ENCODE measurements at places on chromosomes 7 and 10.

GRCh38 chr10:132209130-132209529 is 22.4 kb downstream of the DPYSL4 start:
- DNase-seq: no peak

DNA sequence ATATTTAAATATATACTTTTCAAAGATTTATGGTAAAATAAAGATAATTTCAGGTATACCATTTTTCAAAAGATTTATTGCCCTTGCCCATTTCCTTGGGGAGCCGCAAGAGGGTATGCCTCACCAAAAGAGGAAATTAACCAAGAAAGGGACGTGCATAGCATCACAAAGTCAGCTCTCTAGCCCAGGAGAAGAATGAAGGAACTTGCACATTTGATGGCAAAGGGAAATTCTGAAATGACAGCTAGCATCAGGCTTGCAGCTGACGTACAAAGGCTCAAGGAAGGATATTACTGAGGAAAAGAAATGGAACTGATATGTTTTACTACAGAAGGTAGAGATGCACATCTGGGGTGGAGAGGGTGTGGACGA is 93.6 kb upstream of the RSU1 start:
- no peak for DNase-seq

- DNase-seq: no peak
Measured at GRCh38 chr10:93219347-93219746, 145.7 kb downstream of the CYP26A1 start.

GRCh38 chr7:126715076-126715475 is 537.7 kb downstream of the GRM8 start:
- no peak for DNase-seq

DNA sequence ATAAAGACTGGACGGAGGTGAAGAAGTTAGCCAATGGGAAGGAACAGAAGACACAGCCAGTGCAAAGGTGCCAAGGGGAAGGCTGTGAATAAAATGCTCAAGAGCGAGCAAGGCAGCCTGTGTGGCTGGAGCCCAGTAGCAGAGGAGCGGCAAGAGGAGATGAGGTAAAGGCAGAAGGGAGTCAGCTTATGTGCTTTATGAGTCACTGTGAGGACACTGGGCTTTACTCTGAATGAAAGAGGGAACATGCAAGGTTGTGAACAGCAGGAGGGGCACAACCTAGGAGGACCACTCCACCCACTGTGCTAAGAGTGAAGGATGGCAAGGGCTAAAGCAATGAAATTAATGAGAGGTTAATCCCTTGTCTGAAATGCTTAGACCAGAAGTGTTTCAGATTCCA is 129.0 kb upstream of the ODAD2 start:
- DNase-seq: no peak

GRCh38 chr7:26151096-26151495 is 902 bp upstream of the NFE2L3 start:
- no peak for DNase-seq

- no peak for DNase-seq
Measured at GRCh38 chr7:88223265-88223664, 3.4 kb upstream of the SRI start.

- no peak for DNase-seq
Measured at GRCh38 chr7:26865094-26865388, 651 bp upstream of the SKAP2 start.

DNA sequence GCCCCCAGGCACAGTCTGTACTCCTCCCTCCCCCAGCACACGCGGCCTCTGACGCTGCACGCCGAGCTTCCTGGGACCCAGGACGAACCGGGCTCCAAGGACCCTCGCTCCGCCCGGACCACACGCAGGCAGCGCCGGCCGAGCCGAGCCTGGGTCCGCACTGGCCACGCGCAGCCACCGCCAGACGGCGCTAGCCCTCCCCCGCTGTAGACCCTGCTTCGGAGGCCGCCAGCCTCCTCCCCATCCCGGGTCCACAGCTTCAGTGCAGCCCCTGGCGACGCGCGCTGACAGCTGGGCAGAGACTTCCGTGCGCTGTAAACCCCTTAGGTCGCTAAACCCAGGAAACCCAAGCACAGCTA is 936 bp upstream of the TCERG1L start:
- peak; percentile 7 for DNase-seq

- DNase-seq: no peak
Measured at GRCh38 chr10:130904676-130905075, 406.8 kb downstream of the TCERG1L start.

- no peak for DNase-seq
Measured at GRCh38 chr7:139370301-139370942, 10.7 kb downstream of the LUC7L2 start.

DNA sequence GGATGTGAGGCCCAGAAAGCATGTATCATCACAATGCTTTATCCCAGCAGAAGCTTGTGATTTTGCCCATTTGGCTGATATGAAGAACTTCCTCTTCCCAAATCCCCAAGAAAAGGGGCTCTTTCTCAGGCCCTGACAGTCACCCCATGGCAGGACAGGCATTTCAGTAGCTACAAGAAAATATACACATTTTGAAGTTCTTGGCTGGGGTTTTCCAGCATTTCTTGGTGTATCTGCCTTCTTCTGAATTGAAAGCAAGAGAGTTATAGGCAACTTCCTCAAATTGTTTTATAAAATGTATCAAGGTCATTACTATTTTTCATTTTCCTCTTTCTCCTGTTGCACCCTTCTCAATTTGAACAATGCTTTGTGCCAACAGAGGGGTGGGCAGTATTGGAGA is 63.3 kb upstream of the PDLIM1 start:
- no peak for DNase-seq

GRCh38 chr10:77179015-77179695 is 458.5 kb downstream of the KCNMA1 start:
- peak; percentile 93 for DNase-seq

DNA sequence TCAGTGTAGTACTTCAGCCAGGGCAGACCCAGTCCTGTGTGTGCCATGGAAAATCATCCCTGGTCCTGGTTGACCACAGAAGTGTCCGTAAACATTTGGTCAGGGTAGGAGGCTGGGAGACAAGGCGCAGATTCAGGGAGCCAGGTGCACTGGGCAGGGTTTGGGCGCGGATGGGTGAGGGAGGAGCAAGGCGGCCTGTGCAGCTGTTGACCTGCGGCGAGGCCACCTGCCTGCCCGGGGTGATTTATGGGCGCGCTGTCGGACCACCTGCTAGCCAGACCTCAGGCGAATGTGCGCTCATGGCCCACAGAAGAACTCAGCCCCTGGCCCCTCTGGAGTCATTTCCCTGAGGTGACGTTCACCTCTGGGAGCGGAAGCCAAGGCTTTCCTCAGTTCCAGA is 6.6 kb downstream of the SFRP5 start:
- DNase-seq: no peak

- DNase-seq: peak; percentile 54
Measured at GRCh38 chr7:99000196-99000903, 122.0 kb downstream of the TRRAP start.

DNA sequence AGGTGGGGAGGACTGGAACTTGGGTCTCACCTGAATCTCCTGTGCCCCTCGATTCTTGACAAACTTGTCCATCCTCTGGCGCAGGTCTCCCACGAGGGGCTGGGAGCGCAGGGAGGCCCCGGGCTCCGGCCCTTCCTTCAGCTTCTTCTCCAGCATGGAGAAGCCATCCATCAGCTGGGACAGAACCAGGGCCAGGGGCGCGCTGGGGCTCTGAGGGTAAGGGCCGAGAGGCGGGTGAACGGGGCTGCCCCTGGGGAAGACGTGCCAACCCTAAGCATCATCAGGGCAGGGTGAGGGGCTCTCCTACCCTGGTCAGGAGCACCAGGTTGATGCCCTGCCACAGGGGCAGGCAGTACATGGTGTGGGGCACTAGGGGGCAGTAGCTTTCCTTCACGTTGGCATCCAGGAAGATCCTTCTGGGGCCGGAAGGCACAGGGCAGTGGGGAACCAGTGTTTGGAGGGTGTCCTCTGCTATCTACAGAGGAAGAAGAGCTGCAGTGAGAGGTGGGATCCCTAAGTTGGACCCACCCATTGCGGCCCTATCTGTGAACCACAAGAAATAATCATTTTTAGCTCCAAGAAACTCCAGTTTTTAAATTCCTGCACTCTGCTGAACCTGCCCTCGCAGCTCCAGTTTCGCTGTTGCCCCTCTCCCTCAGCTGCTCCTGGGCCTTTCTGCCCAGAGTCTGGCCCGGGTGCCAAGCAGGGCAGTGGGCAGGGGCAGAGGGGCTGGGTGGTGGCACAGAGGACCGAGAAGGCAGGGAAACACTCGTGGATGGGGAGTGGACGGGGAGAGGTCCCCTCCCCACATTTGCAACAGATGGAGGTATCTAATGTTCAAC is 10.8 kb upstream of the PYROXD2 start:
- peak; percentile 60 for DNase-seq

GRCh38 chr10:22737587-22737986 is 23.2 kb upstream of the PIP4K2A start:
- DNase-seq: peak; percentile 90

DNA sequence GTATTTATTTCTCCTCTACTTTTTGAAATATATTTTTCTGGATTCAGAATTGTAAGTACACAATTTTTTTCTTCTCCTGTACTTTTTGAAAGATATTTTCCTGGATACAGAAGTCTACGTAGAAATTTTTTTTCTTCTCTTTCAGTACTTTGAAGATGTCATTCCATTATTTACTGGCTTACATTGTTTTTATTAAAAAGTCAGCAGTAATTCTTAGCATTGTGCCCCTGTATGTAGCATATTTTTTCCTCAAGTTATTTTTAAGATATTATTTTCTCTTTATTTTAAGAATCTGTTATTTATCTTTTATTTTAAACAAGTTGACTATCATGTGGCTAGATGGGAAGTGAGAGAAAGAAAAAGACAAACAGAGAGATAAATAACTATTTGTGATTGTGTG is 119.0 kb upstream of the NPSR1 start:
- DNase-seq: no peak

DNA sequence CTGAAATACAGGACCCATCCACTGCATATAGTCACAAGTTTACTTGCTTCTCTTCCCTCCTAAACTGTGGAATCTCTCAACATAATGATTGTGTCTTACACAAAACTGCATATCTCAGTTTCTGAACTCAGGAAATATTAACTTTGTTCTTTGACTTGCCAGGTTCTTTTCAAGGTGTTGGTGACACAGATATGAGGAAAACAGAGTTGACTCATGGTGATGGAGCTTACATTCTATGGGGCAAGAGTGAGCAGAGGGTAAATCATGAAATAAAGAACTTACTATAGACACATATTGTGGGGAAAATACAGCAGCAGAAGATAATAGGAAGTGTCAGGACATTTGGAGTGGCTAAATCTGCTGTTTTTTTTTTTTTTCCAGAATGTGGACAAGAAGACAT is 72.5 kb upstream of the IGFBP3 start:
- DNase-seq: peak; percentile 37

- DNase-seq: no peak
Measured at GRCh38 chr7:55558962-55559920, 13.1 kb downstream of the VOPP1 start.

DNA sequence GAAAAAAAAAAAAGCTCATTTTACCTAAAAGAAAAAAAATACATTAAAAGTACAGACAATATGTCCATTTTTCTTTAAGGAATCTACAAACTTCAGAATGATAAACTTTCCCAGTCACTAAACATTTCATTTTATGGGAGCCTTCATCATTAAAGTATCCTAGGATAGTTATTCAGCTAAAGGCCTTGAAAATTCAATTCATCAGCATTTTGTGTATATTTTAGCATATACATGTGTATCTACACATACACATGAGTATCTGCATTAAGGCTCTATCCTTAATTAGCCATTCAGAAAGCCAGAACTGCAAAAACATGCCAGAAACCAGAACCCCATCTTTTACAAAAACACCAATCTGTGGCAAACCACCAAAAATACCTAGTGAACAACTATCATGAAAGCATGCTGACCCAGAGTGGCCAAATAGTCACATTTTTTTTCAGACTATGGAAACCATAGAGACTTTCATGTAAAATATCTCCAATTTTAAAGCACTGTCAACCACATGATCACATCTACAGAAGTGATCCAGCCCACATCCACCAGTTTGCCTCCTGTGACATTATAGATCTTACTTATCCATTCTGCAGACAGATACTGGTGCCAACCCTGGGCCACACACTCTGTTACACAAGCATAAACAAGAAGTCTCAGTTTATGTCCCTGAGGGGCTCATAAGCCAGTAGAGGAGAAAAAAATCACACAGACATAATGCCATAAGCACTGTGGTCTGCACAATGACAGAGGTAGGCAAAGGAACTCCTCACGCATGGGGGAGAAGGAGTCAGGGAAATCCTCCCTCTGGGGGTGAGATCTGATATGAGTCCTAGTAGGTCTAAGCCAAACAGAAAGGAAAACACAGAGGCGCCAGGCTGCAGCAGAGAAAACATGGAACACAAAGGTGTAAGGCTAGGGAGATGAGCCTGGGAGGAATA is 79.2 kb downstream of the SRPK2 start:
- DNase-seq: no peak

GRCh38 chr10:99573790-99574189 is 41.0 kb downstream of the NKX2-3 start:
- no peak for DNase-seq

GRCh38 chr10:77328272-77328816 is 309.3 kb downstream of the KCNMA1 start:
- peak; percentile 36 for DNase-seq

GRCh38 chr7:118350260-118350659 is 125.8 kb downstream of the ANKRD7 start:
- DNase-seq: no peak

DNA sequence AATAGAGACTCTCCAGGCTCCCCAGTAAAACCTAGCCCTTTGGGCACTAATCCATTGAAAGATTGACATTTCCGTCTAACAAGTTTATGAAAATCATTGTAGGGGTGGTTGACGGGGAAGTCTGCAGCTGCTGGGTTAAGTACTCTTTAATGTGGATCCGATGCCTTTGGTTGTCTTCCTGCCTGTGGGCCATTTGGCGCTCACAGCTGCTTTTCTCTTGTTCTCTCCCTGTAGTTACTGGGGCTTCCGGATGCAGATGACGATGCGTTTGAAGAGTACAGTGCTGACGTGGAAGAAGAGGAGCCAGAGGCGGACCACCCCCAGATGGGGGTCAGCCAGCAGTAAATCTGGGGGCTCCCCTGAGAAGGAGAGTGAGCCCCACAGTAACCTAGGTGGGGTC is 22.4 kb downstream of the MTURN start:
- no peak for DNase-seq

DNA sequence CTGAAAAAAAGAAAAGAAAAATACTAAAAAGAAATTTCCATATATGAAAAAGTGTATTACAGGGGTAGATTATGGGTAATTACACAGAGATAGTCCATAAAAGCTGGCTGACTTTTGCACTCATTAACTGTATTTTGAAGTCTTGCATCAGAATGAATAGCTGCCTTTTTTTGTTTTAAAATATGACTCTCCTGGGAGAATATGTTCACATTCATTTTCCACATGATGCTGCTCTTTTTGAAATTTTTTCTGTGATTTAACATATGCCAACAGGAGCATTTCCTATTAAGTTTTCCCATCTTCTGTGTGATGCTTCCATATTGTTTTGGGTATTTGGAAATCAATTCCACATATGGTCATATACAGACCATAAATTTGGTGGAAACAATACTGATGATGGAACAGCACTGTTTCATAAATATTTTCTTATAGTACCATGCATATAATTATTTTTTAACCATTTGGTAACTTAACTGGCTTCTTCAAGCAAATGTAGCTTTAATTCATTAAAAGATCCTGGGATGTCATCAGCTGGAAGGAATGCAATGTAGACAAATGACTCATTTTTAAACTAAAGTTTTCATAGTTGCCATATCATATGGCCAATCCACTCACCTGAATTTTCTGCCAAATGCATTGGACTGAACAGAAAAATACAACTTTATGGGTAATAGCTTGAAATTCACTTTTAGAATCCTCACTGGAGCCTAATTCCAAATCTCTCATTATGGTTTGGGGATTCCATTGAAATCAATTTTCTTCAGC is 313.9 kb upstream of the GLI3 start:
- DNase-seq: no peak
